ENCODE measurements at places on chromosomes 12 and 14.

- DNase-seq = no peak
Measured at GRCh38 chr12:6584293-6584692, 16.2 kb upstream of the NOP2 start.

- DNase-seq = no peak
Measured at GRCh38 chr12:89289720-89290119, 62.6 kb downstream of the DUSP6 start.

DNA sequence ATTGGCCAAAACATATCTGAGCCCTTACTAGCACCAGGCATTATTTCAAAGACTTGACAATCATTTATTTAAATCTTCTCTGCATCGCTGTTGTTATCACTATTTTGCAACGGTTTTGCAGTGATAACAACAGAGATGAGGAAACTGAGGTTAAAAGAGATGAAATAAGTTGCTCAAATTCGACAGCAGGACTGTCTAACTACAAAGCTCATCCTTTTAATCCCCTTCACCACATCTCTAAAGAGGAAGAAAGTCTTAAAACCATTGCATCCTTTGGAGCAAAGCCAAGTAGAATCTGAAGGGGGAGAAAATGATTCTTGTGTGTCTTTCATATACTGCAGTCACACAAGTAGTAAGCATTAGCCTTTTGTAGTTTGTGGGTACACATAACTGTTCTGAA lies 14.8 kb upstream of the ETNK1 start:
- DNase-seq = no peak

DNA sequence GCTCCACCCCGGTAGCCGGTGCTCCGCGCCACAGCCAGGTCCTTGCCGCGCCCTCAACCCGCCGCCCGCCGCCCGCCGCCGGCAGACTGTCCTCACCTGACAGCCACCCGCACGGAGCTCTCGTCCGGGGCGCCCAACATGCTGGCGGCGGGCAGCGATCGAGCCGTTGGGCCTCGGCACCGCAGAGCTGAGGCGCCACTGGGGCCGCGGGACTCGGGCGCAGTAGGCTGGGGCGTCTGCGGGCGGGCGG lies 164 bp downstream of the KIF21A start:
- DNase-seq = no peak

- DNase-seq = no peak
Measured at GRCh38 chr14:104741803-104742251, 11.1 kb upstream of the SIVA1 start.

GRCh38 chr14:51593397-51593796 lies 58.3 kb upstream of the FRMD6 start:
- no peak for DNase-seq

GRCh38 chr12:93880853-93881522 lies 203.8 kb downstream of the CRADD start:
- no peak for DNase-seq

DNA sequence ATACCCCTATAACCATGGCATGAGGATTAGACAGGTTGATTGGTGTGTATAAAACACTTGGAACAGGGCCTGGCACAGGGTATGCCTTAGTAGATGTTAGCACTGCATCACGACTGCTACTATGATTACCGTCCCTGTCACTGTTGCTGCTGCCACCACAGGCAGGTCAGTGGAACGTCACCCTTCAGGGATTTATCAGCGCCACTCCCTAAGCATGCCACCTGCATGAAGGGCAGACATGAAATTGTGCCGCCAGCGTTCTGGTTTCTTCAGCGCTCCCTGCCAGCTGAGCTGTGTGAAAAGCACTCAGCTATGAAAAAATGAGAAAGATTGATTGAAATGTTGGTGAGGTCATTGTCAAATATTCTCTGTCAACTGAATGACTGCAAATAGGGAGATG lies 477.0 kb downstream of the DPF3 start:
- no peak for DNase-seq

- DNase-seq = no peak
Measured at GRCh38 chr14:67487332-67487731, 1.2 kb downstream of the TMEM229B start.

DNA sequence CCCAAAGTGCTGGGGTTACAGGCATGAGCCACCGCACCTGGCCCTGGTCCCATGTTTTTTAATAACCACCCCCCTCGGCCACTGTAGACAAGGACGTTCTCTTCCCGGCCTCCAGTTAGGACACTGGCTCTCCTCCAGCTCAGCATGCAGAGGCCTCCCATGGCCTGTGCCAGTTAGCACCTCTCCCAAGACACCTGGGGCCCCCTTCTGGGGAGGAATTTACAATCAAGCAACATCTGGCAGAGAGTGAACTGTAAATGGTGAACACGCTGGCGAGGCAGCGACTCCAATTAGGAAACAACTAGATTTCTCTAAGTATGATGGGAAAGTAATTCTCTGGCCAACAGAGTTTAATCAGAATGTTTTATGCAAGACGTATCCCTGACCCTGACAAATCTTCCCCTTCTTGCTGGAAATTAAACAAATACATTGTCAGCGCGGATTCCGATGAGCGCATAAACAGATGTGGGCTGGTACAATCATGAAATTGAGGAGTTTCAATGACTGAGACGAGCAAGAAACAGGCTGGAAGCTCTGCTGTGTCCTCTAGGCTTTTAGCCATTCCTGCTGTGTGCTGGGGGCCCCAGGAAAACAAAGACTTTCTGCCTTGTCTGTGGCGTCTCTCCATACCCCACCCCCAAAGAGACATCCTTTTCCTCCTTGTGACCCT lies 61.7 kb upstream of the DLK1 start:
- DNase-seq = no peak

GRCh38 chr14:93156693-93157369 lies 27.9 kb downstream of the MOAP1 start:
- no peak for DNase-seq

DNA sequence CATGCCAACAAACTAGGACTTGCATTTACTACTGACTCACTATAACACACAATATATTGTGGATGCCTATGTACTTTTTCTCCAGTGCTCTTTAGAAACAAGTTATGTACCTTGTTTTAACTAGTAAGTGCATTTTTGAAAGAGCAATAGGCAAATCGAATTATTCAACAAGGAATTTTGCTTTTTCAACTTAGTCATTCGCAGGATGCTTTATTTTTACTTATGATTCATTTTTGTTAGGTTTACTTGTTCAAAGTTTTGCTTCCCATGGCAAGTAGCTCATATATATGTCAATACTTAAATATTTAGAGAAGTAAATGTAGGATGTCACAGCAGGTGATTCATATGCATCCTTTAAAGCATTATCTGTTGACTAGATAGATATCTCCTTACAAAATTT lies 149.8 kb downstream of the PELI2 start:
- DNase-seq = no peak

GRCh38 chr14:21846227-21846885 lies 172.7 kb upstream of the OR4E1 start:
- peak; percentile 38 for DNase-seq

DNA sequence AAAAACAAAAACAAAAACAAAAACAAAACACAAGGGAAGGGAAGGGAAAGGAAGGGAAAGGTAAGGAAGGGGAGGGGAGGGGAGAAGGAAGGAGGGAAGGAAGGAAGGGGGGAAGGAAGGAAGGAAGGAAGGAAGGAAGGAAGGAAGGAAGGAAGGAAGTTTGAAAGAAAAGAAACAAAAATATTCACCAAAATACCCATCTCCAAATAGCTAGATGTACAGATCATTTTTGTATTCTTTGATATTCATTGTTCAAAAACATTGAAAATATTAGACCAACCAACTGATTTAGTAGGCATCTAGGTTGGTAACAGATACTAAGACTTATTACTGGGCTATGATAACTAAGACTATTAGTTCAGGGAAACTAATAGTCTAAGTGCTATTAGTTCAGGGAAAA lies 39.1 kb upstream of the USP15 start:
- DNase-seq = no peak

GRCh38 chr14:80077262-80077661 lies 134.0 kb downstream of the DIO2 start:
- DNase-seq = no peak

DNA sequence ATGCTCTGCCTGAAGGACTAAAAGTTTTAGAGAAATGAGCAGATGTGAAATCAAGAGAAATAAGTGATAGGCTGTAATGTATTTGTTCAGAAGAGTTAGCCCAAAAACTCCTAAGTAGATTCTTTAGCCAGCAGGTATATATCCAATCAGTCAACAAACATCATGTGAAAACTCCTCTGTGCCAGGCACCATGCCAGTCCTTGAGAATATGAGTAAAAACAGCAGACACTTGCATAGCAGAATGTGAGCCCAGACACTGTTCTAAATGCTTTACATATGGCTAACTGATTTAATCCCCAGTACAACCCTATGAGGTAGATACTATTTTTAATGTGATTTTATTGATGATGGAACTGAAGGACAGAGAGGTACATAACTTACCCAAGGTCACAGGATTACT lies 329.8 kb downstream of the PAWR start:
- DNase-seq = no peak

DNA sequence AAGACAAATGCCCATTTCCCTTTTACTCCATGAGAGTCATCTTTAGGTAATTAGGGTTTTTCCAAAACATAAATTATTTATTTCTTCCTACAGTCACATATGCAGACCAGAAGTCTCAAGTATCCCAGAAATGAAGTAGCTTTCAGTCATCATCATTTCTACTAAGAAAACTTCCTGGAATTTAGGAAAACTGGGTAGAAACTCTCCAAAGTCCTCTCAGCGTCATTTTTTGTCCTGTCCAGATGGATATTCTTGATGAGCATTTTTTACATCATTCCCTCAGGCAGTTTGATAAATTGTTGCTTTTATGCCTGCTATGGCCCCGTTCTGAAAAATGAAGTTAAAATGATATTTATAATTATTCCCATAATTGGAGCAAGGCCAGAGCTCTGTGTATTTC lies 93.9 kb upstream of the DCN start:
- no peak for DNase-seq

- no peak for DNase-seq
Measured at GRCh38 chr14:31949709-31950108, 127.4 kb upstream of the ARHGAP5 start.

GRCh38 chr12:13687633-13688032 lies 293.8 kb downstream of the GRIN2B start:
- DNase-seq = no peak

DNA sequence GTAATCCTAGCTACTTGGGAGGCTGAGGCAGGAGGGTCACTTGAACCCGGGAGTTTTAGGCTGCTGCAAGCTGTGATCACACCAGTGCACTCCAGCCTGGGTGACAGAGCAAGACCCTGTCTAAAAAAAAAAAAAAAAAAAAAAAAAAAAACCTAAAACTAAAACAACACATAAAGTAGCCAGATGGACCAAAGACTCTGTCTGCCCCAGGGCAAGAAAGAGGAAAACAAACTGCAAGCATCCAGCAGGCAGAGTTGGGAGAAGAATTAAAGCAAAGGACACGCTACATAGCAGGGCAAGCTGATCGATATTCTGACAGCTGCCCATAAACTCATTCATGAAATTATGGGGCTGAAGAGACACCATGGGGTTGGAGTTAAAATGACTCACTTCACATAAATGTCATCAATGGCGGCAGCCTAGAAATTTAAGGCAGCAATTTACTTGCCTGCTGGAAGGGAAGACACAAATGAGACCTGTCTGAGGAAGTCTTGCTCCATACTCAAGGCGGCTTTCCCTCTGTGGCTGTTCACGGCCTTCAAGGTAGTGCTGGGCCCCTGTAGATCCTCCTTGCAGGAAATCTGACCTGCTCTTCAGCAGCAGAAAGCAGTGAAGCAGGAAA lies 259.1 kb upstream of the FKBP4 start:
- DNase-seq = no peak

GRCh38 chr12:215116-215515 lies 1.2 kb upstream of the SLC6A12 start:
- no peak for DNase-seq

- DNase-seq = no peak
Measured at GRCh38 chr12:19575337-19576243, 136.3 kb downstream of the AEBP2 start.

DNA sequence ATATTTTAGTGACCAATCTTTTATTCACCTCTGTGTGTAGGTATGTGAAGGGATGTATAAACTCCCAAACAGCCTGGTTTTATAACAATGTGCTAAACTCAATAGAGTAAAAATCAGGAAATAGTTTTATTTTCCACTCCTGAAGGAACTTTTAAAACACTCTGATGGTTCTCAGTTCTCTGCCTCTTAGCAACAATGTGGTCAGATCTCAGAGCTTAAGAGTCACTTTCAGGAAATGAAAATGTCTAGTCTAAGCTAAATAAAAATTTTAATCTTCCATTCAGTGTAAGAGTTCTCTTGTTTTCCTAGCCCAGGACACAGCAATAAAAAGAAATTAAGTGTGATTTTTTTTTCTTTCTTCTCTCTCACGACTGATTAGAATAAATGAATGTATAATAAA lies 718.0 kb downstream of the C12orf50 start:
- DNase-seq = no peak

DNA sequence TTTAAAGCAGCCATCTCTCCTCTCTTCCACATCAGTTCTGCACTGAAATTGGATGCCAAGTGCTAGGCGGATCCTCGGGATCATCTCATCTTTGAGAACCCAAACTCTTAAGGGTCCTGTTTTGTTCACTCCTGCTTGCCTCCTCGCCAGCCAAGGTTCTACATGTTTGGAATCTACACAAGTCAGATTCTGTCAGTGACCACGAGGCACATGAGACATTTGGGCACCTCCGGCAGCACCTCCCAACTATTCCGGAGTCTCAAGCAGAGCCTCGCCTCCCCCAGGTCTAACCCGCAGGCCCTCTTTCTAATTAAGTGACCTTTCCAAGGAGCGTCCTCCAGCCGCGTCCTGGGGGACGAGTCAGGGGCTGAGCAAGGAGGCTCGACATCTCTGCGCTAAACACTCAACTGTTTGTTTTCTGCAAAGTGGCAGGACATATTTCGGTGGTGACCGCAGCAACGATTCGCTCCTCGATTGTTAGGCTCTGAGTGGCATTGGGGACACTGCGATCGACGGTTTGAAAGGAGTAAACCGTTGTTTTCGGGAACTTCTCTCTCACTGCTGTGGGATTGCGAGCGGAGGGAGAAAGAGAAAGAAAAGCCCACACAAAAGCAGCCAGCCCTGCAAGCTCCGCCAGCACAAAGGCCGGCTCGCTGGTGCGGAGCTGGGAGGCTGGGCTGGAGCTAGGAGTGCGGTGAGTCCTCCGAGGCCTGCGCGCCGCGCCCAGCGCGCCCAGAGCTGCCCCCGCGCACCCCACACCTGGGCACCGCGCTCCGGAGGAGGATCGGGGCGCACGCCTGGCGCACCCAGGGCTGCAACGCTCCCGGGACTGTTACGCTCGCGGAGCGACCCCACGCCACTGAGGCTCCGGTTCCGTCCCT lies 640 bp downstream of the ARMH4 start:
- DNase-seq = no peak

DNA sequence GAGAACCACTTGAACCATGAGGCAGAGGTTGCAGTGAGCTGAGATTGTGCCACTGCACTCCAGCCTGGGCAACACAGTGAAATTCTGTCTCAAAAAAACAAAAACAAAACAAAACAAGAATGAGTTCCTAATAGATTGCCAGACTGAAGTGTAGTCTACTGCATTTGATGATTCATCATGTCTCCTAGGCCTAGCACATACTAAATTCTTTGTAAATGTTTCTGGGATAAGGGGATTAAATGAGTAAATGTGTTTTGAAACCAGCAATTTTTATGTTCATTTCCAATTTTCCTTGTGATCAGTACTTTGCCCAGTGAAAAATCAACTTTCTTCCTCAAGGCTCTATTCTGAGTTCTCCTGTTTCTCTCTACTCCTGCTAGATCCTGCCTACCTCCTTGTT lies 2.9 kb upstream of the DYRK2 start:
- DNase-seq = no peak

- DNase-seq = peak; percentile 21
Measured at GRCh38 chr12:131105736-131106348, 152.1 kb downstream of the ADGRD1 start.

All from activated CD8-positive, alpha-beta memory T cell treated with anti-CD3 and anti-CD28 coated beads for 48 hours (primary cell).